RPMI8226 (cell line): ENCODE measurements at places on chromosomes 3 and 15.

- DNase-seq = no peak
Observed at GRCh38 chr3:36944641-36945270, at the start of gene TRANK1. Gene TRANK1, minus strand, starts transcription at chr3:36945054. Its CDS starts 245 bp downstream, at chr3:36944809.

DNA sequence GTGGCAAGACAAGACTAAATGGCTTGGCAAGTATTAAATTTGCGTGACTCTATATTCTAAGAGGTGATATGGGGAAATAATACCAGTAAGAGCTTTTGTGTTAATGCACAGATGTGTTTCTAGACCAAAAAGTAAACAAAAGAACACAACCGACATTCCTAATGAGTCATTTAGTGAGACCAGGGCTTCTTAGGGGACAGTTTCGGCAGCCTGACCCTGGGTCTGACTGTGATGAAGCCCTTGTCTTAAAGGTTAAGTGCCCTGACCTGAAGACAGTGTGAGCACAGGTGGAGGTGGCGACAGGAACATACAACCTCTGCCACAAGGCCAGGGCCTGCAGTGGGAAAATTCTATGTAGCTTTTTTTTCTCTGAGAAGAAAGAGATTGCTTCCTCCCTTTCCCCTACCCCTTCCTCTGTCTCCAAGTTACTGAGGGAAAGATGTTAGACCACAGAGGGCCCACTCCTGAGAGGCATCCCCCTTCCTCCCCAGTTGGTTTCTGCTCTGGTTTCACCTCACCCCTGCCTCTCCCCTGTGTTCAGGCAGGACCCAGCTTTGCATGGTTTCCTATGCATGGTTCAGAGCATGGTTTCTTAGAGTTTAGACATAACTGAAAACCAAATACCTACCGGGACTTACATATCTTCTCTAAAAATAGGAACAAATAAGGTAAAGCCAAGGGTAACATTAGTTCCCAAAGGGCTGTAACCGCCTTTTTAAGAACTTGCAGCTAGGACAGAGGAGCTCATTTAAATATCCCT is 24.8 kb upstream of the CMTM7 start:
- no peak for DNase-seq

- peak; percentile 64 for DNase-seq
Observed at GRCh38 chr15:69104050-69104750, 56.2 kb upstream of the GLCE start.

- DNase-seq = no peak
Observed at GRCh38 chr3:186946756-186947375, 16.5 kb downstream of the ST6GAL1 start.

- DNase-seq = no peak
Observed at GRCh38 chr15:85125056-85125661, 143.5 kb downstream of the PDE8A start.

DNA sequence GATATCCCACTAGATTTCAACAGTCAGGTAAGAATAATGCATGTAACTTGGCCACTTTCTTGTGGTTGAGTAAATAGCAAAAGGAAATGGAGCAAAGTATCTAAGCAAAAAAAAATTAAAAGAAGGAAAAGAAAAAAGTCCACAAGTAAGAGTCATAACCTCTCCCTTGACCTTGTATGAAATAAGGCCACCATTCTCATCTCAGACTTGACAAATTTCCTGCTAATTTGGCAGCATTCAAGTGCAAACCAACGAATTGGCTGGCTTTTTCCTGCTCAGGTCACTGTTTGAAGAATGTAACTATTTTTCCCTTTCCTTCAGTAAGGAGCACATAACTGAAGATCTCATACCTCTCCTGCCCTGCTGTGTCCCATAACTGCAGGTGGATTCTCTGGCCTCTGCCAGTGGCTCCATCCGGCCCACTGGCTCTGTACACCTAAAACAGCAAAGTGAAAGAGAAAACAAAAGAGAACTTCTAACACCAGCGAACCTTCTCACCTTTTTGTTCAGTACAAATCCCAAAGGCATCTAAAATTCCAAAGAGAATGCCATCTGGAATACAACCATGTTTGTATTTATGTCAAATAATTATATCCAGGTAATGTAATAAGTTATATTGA is 33.4 kb upstream of the RSL24D1 start:
- DNase-seq = no peak

DNA sequence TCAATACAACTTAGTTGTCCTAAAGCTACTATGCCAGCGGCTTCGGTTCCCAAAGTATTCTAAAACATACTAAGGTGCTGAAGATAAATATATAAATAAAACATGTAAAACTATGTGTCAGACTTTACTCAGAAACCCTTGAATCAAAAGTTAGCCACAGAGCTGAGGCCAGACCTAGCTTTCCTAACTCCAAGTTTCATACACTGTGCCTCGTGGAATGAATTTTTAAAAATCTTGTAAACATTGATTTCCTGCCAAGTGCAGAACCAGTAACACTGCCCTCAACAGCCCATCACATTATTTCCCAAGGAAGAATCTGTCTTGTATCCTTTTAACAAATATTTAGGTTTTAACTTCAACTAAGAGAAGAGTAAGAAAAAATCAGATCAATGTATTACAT is 36.4 kb downstream of the TAMM41 start:
- no peak for DNase-seq

GRCh38 chr3:129504471-129505100 is 23.9 kb upstream of the RHO start:
- DNase-seq = peak; percentile 55

DNA sequence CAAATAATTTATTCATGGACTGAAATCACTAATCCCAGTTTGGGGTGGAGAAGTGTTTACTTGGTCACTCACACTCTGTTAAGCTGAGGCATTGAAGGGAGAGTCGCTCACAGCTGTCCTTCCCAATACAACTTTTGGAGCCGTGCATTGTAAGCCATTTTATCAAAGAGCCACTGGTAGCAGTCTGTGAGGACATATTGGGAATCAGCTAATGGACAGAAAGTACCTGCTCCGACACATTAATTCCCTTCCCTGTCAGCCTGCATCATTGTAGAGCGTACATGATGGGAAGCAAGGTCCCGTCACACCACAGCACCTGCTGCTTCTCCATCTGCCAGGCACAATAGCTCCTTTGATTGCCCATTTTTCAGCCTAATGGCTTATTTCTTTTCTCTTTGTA is 643.2 kb downstream of the SQOR start:
- DNase-seq = no peak
